T follicular helper cell (primary cell): ENCODE measurements at places on chromosomes 2 and 18.

GRCh38 chr18:30510882-30511281 is 531.7 kb downstream of the DSC3 start:
- no peak for DNase-seq

GRCh38 chr2:8457092-8457481 is 224.8 kb upstream of the ID2 start:
- peak; percentile 15 for DNase-seq

DNA sequence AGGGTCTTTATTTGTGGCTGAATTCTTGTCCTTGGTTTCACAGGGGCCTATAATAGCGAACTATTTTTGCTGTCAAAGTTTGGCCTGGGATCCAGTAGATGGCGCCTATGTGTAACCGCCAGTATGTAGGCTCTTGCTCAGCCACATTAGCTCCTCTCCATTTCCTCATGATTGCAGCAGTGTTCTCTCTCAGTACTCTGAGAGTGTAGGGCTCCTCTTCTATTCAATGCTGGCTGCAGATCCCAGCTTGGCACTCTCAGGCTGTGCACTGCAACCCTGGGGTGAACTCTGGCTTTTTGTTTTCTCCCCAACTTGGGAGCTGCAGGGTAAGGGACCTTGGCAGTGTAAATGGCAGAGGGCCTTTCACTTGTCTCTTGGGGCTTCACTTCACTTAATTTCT is 344.6 kb upstream of the CHAC2 start:
- no peak for DNase-seq

- DNase-seq: no peak
Measured at GRCh38 chr2:26245810-26246209, 1.1 kb downstream of the HADHB start.

DNA sequence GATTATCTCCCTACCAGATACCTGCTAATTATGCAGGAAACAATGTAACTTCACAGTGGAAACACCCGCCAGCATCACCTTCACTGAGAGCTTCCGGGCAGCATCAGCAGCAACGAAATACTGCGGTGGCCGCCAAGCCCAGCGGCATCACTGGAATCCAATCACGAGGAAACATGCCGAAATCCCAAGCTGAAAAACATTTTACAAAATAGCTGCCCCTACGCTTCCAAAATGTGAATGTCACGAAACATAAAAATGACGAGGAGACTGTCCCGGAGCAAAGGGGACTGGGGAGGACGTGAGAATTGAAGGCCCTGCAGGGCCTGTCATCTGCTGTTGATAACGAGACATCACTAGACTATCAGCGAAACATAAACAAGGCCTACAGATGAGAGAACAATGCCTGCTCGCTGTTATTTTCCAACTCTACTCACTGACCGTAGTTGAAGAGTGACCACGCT is 82.6 kb downstream of the HDAC4 start:
- DNase-seq: no peak

DNA sequence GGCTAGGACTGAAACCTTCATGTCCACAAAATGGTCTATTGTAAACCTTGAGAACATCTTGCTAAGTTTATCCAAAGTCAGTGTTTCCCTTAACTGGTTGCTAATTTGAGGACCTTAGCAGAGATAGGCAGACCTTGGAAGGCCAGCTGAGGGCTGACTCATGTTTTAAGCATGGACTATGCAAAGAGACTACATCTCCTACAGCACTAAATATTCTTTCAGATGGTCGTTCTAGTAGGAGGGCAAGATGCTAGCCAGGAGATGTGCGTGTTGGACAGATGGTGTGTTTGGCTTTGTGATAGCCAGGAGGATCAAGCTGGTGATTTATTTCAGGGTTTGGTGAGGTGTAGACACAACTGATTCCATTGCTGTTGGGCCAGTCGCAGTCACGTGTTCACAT is 75.8 kb downstream of the NRP2 start:
- no peak for DNase-seq

- DNase-seq: no peak
Measured at GRCh38 chr2:60554074-60554645, 706 bp upstream of the BCL11A start.

- no peak for DNase-seq
Measured at GRCh38 chr2:195590199-195590860, 66.7 kb upstream of the SLC39A10 start.

DNA sequence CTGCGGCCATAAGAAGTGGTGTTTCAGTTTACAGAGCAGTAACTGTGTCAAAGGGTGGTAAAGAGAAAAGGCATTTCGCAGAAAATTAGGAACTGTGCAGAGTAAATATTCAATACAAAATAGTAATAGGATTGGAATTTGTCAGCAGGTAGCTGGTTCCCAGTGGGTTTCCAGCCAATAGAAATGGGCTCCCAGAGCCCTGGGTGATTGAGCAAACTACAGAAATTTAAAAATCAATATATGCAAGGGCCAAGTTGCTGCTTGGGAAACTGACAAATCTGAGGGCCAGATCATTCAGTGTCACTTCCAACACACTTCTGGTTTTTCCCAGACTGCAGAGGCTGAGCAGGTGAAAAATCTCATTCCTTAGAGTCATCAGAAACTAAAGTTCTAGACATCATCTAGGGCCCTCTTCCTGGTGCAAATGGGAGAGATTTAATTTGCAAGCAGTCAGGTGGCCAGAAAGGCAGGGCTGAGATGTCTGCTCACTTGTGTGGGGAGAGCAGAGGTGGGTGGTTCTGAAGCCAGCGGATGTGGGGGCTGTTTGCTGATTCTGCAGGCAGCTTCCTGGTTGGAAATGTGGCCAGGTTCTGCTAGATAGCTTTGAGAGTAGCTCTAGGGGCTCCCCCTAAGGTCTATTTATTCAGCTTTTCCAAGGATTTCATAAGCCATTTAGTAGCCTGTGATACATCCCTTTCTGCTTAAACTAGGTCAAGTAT is 182.4 kb downstream of the NCK2 start:
- DNase-seq: peak; percentile 37

GRCh38 chr2:221455214-221455613 is 116.9 kb downstream of the EPHA4 start:
- DNase-seq: no peak

GRCh38 chr2:168234407-168235085 is 12.8 kb downstream of the STK39 start:
- no peak for DNase-seq

- no peak for DNase-seq
Measured at GRCh38 chr2:8714283-8714682, 32.4 kb downstream of the ID2 start.

- DNase-seq: no peak
Measured at GRCh38 chr2:181462033-181462432, 4.8 kb downstream of the ITGA4 start.

DNA sequence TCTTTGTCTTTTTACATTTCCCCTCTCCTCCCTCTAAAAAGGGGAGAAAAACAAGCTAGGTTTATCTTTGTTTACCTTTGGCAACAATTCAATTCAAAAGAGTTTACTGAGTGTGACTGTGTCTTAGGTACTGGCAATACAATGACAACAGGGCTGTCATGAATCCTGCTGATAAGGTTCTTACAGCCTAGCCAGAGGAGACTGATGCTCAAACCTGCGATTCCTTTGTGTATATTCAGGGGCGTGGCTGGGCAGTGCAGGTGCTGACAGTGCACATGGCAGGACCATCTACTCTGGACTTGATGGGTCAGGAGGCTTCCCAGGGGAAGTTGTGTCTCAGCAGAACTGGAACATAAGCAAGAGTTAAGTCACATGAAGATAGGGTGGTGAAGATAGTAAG is 23.2 kb upstream of the TTN start:
- DNase-seq: no peak

DNA sequence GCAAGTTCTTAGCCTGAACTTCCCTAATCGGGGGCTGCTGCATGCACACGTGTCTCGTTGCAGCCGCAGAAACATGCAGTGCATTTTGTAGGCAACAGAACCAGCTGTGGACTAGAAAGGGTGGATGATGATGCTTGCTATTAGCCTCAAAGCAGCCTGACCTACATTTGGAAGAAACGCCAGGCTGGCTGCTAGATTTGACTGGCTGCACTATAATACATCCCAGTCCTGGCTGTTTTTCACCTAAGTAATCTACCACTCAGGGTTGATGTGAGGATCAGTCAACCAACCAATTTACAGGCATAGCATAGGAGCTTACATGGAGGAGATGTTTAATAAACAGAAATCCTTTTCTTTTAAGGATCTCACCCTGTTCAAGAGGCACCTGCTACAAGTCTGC is 56.4 kb upstream of the SPP2 start:
- no peak for DNase-seq
